ENCODE measurements at places on chromosomes 3 and 15. TPM values are rescaled to one million over a fixed set of nuclear protein-coding genes. Genes with fewer than 3 reads are reported as not detected.

The CLRN1 gene
- total RNA-seq = not detected

DNA sequence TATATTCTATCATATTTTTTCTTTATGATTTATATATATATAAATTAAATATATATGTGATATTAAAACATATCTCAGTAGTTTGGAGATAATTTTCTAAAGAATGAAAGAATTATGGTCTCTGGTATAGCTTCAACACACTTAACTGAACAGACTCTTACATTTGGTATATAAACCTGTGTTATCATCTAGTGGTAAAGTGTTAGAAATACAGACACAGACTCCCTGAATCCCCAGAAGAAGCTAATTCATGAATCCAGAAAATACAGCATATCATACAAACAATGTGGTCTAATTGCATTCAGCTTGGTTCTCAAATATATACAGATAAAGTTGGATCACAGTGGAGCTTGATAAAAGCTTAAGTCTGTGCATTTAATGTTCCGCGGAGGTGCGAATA lies 1100.4 kb downstream of the ROBO2 start:
- ATAC-seq = no peak

- peak; percentile 82 for ATAC-seq
Observed at GRCh38 chr3:31755926-31756658, 223.4 kb downstream of the STT3B start.

GRCh38 chr3:122952520-122952919 lies 75.0 kb downstream of the SEMA5B start:
- no peak for ATAC-seq

GRCh38 chr3:89038869-89039268 lies 68.6 kb upstream of the EPHA3 start:
- ATAC-seq = no peak

- peak; percentile 39 for ATAC-seq
Observed at GRCh38 chr3:196537319-196537984, 22.3 kb upstream of the SMCO1 start.

GRCh38 chr15:55764398-55764797 lies 21.4 kb upstream of the PRTG start:
- no peak for ATAC-seq

GRCh38 chr3:72271216-72271615 lies 486.3 kb upstream of the PROK2 start:
- ATAC-seq = no peak

DNA sequence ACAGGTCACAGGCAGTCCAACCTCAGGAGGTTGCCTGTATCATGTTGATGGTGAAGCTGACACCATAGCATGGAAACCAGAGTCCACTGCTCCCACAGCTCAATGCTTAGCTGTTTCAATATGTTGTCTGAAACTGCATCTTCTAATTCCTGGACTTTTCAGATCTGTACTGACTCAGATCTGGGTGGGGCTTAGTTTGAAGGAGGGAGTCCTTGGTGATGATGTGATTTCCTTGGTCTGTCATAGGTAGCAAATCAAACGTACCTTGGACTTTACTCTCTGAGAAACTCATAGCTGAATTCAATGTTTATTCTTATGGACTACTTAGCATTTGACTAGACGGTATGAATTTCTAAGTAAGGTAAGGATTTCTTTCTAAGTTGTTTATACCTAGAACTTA lies at the start of gene HHLA2:
Gene HHLA2 (plus strand): TSS at position 310 of the 400 bp plus-strand sequence. CDS start 55,266 bp downstream, outside the sequence.
- ATAC-seq = peak; percentile 77

DNA sequence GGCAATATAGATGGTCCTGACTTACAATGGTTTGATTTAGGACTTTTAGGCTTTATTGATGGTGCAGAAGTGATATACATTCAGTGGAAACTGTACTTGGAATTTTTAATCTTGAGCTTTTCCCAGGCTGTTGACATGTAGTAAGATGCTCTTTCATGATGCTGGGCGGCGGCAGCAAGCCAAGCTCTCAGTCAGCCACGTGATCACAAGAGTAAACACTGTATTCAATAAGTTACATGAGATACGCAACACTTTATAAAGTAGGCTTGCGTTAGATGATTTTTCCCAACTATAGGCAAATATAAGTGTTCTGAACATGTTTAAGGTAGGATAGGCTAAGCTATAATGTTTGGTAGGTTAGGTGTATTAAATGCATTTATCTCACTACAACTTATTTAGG lies 17.9 kb downstream of the PARP9 start:
- no peak for ATAC-seq

- no peak for ATAC-seq
Observed at GRCh38 chr3:31284776-31285175, 247.9 kb upstream of the STT3B start.

Data from activated T-helper 17 cell treated with anti-CD3 and anti-CD28 coated beads, Interleukin-2, amount 50 U/mL, for 72 hours (primary cell).